Activated naive CD8-positive, alpha-beta T cell treated with anti-CD3 and anti-CD28 coated beads for 36 hours (primary cell): ENCODE measurements at places on chromosomes 12 and 14.

GRCh38 chr12:97923546-97923945 lies 460.9 kb downstream of the RMST start:
- no peak for DNase-seq

GRCh38 chr14:34931206-34931605 lies 51.6 kb upstream of the SRP54 start:
- peak; percentile 36 for DNase-seq

GRCh38 chr14:99524804-99525698 lies 43.8 kb downstream of the CCNK start:
- no peak for DNase-seq

- no peak for DNase-seq
Measured at GRCh38 chr12:113108308-113108707, 27.3 kb downstream of the RASAL1 start.

GRCh38 chr14:26289891-26290486 lies 307.8 kb downstream of the NOVA1 start:
- DNase-seq, result no peak

DNA sequence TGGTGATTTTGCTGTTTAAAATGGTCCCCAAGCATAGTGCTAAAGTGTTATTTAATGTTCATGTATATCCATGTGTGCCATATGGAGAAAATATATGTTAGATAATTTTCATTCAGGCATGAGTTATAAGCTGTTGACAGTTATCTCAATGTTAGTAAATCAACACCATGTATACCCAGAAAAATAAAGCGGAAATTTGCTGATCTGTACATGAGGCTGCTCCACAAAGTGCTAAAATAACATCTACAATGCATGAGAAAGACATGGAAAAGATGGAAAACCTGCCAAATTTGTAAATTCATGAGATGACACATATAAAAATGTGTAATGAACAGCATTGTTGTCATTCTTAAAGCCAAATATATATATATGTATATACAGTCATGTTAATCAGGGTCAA lies 1199.2 kb downstream of the FSCB start:
- DNase-seq, result no peak

DNA sequence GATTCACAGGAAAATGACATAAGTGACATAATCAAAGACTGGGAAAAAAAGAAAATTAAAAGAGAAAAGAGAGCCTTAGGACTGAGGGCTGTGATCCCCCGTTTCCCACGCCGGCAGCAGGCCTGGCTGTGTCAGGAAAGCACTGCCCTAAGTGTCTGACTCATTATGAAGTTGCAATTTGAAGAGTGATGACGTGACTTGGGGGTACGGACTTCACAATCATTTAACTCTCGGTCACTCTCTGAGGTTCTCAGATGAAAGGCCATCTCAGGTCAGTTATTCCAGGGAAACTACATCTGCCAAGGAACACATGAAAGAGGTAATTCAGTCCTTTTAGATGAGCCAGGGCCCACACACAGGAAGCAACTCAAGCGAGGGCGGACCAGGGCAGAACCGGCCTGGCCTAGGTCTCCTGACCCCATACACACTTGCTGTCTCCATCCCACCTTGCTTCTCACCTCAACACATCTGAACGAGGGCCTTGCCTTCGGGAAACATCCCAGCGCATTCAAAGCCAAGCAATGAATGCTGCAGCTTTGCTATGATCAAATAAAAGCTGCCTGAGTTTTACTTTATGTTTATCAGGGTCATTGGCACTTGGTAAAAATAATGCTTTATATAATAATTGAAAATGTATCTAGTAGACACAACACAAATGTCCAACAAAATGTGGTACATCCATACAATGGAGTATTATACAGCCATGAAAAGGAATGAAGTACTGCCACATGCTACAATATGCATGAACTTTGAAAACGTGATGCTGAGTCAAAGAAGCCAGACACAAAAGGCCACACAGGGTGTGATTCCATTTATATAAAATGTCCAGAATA lies 2.7 kb downstream of the SSH1 start:
- no peak for DNase-seq

DNA sequence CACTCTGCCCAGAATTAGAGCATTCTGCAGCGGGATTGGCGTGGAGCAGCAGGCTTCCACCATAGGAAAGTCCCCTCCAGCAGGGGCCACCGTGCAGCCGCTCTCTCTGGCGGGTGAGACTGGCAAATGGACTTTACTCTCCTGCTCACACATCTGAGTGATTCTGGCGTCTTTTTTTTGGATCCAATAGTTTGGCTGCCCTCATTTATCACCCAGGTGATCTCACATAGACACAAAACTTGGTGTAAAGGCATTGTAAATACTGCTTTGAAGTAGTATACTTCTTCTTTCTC lies 130.3 kb downstream of the TGFB3 start:
- no peak for DNase-seq

- DNase-seq, result peak; percentile 35
Measured at GRCh38 chr12:107610021-107610859, 75.4 kb upstream of the PWP1 start.

GRCh38 chr12:13278249-13278787 lies 81.8 kb downstream of the EMP1 start:
- DNase-seq, result peak; percentile 70

GRCh38 chr12:92562063-92562734 lies 140.6 kb upstream of the PLEKHG7 start:
- no peak for DNase-seq

DNA sequence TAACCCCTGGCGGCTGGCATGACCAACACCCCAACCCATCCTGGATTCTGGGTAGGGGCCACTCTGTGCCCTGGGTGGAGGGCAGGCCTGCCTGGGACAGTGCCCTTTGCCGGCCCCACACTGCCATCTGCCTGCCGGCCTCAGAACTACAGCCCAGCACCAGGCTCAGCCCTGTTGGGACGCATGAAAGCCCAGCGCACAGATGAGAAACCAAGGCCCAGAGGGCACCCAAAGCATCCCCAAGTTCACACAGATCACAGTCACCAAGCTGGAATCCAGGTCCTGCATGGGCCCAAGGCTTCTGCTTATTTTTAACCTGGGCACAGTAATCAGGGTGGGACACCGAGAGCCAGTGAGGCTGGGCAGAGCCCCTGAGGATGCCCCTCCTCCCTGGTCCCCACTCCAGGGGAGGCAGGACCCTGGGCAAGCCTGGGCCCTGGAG lies 26.2 kb downstream of the RFLNA start:
- DNase-seq, result peak; percentile 67

- no peak for DNase-seq
Measured at GRCh38 chr12:26269562-26270284, 74.3 kb downstream of the SSPN start.

DNA sequence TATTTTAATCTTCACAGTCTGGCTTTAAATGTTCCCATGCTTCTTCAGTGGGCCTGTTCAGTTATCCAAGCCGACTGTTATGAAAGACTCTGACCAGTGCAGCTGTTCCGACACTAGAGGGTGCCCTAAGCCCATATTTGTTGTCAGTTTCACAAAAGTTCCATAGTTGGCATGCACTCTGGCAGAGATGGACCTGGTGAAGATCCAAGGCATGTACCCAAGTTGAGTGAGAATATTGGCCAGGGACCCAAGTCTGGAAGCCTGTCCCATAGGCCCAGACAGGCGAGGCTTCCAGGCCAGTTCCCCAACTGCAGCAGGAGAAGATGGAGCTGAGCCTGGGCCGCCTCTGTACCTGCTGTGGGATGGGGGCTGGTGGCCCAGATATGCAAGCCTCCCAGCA lies 27.4 kb upstream of the GUCY2C start:
- DNase-seq, result peak; percentile 33

- no peak for DNase-seq
Measured at GRCh38 chr12:108270035-108270848, 68.9 kb downstream of the CMKLR1 start.

DNA sequence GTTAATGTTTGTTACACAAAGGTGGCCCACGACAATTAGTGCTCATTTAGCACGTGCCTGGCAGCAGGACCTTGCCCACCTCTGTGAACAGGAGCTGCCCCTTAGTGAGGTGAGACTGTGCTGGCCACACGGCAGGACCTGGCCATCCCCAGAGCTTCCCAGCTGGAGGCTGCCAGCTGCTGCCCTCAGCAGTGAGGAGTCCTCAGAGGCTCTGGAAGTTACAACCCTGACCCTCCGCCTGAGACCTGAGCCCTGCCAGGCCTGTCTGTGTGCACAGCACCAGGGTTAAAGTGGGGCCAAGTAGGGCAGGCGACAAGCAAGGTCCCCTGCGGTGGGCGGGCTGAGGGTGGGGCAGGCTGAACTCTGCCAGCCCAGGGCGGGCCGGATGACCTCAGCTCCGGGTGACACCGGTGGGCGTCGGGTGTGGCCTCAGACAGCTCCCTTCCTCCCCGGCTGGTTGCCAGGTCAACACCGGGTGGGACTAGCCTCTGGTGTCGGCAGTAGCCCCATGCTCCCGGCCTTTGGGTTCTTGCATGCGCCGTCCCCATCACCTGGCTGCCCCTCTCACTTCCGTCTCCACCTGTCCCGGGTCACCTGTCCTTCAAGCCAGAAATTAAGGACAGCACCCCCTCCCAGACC lies 9.2 kb upstream of the LBHD2 start:
- peak; percentile 37 for DNase-seq

DNA sequence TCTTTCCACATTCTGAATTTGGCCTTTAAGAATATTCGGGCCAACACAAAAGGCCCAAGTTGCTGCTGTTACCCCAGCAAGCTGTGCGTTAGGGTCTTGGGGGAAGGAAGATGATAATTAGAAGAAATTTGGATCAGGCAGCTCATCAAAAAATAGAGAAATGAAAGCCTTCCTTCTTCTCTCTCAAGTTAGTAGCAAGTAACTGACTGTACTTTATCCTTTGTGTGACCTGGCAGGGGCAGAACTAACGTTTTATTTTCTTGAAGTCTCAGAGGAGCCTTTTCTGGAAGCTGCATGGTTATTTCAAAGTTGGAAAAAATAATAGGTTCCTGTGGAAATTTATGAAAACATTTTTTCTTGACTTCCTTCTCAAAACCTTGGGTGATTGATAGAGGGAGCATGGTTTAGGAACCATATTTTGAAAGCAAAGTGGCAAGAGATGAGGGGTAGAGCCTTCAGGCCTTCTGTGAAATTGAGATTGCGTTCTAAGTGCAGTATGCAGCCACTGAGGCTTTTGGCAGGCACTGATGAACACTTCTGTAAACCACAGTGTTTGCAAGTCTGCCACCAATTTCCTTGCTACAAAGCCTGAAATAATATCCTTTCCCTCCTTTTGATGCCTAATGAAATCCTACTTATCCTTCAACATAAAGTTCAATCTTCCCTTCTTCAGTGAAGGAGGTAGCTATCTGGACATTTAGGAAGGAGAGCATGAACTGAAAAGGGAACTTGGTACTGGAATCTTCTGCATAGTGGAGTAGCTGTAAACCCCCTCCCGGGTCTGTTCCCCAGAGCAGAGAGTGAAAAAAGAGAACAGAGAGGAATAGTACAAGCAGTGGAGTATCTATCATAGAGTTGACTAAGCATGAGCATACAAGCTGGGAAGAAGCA lies 123.2 kb downstream of the FGD4 start:
- no peak for DNase-seq

DNA sequence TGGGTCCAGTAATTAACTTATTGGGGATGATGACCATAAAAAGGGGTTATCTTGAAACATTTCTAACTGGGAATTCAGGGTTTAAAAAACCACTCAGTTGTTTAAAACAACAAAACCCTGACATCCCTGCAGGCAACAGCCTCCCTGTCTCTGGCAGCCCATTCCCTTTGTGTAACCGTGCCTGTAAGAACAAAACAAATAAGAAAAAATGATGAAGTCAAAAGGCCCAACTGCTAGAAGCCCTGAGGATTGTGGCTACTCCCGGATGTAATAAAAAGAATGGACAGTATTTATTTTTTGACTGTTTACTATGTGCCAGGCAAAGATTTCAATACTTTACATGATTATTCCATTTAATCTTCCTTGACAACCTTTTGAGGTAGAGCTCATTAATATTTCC lies 75.3 kb downstream of the TMCC3 start:
- DNase-seq, result no peak

- DNase-seq, result no peak
Measured at GRCh38 chr12:64286521-64286920, 64.4 kb upstream of the KICS2 start.

DNA sequence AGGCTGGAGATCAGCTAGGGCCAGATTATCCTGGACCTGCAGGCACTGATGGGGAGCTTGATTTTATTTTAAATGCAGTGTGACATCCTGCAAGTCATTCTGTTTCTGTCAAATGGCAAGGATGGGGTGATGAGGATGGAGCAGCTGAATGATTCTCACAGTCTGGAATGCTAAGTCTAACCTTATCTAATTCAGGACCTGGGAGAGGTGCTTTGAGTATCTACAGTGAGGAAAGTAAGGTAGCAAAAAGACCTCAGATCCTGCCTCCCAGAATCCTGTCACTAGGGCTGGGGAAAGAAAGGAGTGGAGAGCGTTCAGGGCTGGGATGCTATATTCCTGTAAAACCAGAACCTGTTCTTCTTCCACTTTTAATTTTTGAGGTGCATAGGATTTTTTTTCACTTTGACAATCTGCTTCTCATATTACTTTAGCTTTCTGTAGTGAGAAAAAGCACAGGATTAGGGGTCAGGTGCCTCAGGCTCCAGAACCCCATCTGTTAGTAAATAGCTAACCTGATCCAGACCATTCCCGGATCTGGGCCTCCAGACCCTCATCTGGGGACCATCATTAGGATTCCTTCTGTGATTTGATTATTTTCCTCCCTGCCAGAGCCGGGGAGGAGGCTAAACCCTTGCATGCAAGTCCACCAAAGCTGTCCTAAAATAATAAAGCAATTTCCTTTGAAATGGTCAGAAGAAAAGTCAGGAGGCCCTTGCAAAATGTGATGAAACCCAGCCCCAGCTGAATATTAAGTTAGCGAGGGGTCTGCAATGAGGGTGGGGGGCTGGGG lies 54.7 kb downstream of the ASCL1 start:
- DNase-seq, result no peak

GRCh38 chr12:128916425-128916824 lies 63.1 kb downstream of the GLT1D1 start:
- no peak for DNase-seq
